Stimulated activated naive CD4-positive, alpha-beta T cell (primary cell): ENCODE measurements at places on chromosomes 7 and 10.

- DNase-seq, result no peak
Measured at GRCh38 chr10:95280637-95281036, 10.2 kb downstream of the PDLIM1 start.

GRCh38 chr7:86747698-86748097, 104.0 kb downstream of the GRM3 start:
- no peak for DNase-seq

DNA sequence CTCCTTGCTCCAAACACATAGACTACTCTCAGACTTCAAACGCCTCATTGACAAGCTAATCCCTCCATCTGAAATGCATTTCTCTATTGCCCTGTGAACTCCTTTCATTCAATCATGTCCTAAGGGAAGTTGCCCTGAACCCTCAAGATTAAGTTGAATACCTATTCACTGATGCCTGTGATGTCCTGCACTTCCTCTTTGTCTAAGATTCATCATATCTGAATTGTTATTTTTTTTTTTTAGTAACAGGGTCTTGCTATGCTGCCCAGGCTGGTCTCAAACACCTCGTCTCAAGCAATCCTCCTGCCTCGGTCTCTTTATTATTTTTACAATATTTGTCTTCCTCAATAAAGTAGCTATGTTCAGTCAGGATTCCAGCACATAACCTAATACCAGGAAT, 3.2 kb downstream of the PSMA2 start:
- DNase-seq, result no peak

DNA sequence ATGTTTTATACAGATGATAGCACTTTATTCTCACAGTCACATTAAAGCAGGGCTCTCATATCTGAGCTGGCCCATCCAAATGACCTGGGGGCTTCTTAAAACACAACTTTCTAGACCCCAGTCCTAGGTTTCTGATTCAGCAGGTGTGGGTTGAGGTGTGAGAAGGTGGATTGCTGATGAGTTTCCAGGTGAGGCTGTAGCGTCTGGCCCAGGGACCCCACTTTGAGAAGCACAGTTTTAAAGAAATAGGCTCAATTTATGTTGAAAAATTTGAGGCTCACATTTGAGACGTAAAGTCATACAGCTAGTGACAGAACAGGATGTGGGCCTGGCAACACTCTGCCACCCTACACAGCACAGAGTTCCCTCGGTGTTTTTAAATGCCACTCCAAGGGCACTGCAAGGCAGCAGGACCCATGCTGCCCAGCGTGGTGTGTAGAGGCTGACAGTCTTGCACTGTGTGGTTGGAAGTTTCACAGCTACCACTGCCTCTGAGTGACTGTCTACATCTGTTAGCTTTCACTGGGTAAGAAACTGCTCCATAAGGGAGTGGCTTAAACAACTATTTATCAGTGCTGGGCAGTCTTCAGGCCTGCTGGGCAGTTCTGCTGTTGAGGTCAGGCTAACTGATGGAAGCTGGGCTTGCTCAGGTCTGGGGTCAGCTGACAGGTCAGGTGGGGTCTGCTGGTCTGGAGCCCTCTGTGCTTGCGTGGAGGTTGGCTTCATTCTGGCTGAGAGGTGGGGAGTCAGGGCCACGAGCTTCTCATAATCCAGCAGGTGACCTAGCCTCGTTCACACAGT, 319.7 kb downstream of the CXCL12 start:
- no peak for DNase-seq

GRCh38 chr10:8628351-8628750, 573.9 kb downstream of the GATA3 start:
- no peak for DNase-seq
